ENCODE measurements at places on chromosomes 3 and 15.
A peak's percentile ranks its signal among the peaks of the same experiment; 100 is the strongest.

DNA sequence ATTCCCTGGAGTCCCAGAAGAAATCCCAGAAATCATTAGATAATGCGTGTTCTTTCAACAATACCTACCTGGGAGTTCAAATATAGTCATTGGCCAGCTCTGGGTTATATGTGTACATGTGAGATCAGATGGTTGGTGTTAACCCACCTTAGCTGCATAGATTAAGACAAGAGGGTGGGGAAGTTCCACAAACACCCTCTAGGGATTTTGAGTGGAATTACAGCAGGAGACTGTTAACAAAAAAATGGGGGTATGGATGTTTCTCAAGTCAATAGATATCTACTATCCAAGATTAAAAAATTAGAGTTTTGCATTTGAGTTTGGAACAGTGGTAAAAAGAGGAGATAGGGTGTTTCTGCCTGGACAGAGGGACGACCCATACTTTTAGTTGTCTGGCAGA is 282.5 kb upstream of the CNTN3 start:
- DNase-seq, result no peak

GRCh38 chr15:52303093-52303772 is 7.6 kb upstream of the MYO5C start:
- DNase-seq, result no peak

DNA sequence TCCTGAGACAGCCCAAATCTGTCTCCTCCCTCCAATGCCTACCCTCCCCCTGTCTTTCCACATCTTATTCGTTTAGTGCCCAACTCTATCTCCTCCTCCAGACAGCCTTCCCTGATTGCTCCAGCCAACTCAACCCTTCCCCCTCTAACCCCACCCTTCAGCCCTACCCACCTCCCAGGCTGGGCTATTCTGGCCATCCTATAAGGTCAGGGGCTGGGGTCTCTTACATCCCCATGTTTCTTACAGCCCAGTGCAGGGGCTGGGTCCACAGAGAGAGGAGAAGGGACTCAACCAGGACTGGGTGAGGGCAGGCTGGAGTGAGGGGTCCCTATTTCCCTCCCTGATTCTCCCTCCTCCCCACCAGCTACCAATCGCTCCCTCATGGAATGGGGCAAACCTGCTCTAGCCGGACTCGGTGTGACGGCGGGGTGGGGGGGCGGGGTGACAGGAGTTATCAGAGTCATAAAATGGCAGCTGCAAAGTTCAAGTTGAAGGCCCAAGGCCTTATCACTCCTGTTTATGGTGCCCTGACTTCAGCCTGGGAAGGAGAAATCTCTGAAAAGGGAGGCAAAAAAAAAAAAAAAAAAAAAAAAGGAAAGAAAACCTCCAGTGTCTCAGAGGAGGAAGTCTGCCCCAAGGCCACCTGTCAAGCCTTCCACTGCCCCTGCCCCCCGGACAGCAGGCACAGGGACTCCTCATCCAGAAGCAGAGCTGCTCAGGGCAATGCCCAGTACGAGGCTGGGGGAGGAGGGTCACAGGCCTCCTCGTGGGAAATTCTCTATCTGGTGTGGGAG is 2.1 kb downstream of the VIPR1 start:
- DNase-seq, result no peak

DNA sequence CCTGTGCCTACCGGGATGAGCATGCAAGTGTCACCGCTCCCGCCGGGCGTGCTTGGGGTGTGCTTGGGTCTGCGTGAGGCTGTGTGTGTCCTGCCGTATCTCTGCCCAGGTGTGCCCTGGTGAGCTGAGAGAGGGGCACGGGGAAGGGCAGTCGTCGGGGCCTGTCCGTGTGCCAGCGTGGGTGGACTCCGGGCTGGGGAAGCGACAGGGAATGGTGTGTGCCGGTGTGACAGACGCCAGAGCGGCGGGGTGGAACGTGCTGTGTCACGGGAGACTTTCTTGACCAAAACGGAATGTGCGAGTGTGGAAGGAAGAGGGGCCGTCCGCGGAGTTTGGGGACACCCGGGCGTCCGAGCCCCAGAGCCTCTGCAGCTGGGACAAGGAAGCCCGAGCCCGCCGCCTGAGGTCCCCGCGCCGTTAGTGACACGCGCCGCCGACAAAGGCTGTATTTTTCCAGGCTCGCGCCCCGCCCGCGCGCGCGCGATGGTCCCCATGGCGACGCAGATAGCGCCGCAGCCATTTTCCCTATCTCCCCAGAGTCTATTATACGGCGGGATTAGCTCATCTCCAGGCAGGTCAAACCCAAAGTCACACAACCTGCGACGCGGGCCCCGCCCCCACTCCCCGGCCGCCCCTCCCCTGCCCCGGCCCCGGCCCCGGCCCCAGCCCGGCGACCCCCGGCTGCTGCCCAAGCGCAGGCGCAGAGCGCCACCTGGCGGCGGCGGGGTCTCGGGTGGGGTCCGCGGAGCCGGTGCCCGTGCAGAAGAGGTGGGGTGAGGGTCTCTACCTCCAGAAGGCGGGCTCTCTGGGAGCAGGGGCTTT is 4.5 kb upstream of the GATA2 start:
- DNase-seq, result peak; percentile 54

DNA sequence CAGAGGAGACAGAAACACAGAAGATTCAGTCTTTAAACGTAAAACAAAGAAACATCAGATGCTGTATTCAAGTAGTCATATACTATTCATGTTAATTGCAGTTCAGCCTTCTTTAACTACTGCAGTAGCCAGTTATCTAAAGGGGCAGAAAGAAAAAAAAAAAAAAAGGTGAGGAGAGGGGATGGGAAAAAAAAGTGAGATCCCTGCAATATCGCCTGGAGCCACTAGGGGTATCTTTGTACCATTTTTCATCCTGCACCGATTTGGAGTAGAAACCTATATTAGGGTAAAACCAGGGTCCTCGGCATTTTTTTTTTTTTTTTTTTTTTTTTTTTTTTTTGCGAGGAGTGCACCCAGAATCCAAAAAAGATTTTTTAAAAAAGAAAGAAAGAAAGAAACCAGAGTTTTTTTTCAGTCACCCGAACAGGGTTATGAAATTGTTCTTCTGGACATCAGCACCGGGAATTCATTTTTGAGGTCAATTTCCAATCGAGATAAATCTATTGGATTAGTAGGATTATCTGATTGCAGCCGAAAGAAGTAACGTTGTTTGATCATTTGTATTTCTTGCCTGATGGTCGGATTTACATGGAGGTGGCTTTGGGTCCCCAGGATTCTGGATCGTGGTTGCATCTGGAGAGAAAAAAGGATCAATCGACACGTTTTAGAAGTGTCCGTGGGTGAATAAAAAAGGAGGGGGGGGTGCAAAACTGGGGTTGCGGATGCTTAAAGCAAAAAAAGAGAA is 186.7 kb downstream of the NLGN1 start:
- DNase-seq, result no peak

- no peak for DNase-seq
Observed at GRCh38 chr3:175564363-175564762, 705.2 kb downstream of the NAALADL2 start.

DNA sequence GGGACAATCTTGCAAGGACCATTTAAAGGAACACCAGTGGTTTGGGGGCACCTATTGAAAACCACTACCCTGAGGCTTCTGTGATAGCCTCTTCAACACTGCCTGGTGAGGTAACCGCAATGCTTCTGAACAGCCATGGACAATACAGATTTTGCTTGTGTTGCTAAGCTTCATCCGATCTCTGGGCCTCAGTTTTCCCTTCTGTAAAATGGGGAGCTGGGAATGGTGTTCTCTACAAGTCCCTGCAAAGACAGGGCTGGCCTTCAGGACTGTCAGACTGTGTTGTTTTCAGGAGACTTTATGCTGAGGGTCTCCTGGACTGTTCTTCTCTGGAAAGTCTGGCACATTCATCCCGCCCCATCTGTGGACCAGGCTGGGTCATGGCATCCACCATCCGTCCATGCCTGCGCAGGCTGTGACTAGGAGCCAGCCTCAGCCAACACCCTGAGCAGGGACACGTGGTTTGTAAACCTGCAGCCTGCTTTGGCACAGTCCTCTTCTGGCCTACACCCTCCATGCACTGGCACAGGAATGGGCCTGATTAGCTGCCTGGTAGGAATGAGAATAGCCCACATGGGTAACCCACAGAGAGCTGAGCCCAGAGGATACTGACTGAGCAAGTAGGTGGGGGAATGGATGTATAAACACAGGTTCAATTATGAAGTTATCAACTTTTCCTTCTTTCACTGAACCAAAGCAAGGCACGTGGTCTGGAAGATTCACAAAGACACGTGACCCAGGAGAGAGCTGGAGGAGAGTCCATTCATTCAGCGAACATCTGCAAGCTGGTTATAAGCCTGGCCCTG is 55.3 kb downstream of the ROPN1B start:
- DNase-seq, result no peak

DNA sequence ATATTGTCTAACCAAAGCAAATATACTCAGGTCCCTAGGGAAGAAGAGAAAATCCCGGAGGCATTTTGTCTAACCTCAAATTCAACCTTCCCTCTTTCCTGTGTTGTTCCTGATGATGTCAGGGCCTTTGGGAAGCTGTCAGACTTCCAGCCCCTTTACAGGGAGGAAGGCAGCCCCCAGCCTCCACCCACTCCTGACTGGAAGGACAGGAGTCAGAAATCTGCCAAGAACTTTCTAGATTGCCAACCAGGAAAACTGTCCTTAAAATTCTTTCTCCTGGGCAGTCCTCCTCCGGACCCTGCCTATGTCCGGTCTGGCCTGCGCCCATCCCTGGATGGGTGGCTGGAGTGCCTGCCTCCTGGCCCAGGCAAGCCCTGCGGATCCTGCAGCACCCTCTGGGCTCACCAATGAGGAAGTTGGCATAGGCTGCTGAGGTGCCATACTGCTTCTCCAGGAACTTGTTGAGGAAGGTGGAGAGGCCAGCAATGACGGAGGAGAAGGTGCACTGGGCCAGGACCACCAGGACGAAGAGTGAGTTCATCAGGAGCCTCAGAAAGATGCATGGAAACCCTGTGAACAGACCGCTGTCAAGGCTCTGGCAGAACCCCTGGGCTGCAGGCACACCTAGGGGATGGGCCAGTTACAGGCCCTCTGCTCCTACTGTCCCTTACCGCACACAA is 52.6 kb upstream of the RAB6B start:
- DNase-seq, result no peak

GRCh38 chr15:55239440-55240124 is 42.8 kb upstream of the RSL24D1 start:
- no peak for DNase-seq

DNA sequence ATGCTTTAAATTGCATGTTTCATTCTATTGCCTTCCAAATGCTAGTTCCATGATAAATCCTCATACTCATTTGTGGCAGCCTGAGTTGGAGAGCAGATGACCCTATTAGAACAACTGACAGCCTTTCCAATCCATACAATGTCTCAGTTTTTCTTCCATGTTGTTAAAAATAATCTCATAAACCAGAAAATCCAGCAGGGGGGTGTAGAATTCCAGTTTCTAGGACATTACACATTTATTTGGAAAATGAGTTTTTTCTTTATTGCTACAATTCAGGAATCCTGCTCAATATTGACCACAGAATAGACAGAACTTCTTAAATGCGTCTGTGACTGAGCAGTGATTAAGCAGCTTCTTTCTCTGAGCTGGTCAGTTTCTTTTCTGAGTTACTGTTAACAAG is 174.2 kb upstream of the ATP10A start:
- no peak for DNase-seq

Measured in CD4-positive, alpha-beta T cell treated with Interleukin-1 beta for 1 hour (primary cell).